Esophagus mucosa (tissue), 1 donor: ENCODE measurements at places on chromosomes 7 and 10.

DNA sequence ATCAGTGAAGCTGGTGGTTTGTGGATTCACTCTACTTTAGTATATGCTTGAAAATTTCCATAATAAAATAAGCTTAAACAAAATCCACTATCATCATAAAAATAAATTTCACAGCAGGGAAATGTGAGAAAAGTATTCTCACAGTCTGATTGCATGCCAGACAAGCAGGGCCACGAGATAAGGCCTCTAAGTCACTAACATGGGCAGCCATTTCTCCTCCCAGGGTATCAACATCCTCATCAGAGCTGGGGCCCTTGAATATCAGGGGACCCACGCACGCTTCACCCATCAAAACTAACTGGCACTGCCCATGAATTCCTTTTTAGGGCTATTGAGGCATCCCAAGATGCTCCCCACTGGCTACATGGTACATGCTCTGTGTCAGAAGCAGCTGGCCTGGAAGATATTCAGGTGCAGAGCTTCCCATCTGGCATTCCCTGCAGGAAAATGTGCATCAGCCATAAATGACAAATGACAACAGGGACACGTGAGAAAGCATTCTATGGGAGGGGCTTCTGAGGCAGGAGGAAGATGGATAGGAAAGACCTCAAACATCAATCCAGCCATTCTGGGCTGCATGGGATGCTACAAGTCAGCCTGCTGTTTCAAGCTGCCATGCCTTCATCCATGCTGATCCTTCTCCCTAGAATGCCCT is 17.4 kb downstream of the CCDC6 start:
- no peak for ATAC-seq

DNA sequence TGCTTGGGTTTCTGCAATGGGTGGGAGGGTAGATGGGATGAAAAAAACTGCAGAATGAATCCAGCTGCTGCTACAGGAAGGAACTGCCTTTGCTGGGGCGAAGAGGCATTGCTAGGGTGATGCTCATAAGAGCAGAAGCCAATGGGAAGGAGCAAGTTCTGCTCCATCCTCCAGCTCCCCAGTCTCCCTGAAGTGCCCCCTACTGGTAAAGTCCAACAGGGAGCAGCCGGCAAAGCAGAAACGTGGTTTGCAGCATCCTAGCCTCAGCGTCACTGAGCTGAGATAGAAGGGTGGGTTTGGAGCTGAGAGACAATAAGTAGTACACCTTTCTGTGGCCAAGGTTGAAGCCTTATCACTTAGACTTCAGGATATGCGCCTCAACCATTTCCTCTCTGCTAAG is 220.5 kb downstream of the CCSER2 start:
- no peak for ATAC-seq

DNA sequence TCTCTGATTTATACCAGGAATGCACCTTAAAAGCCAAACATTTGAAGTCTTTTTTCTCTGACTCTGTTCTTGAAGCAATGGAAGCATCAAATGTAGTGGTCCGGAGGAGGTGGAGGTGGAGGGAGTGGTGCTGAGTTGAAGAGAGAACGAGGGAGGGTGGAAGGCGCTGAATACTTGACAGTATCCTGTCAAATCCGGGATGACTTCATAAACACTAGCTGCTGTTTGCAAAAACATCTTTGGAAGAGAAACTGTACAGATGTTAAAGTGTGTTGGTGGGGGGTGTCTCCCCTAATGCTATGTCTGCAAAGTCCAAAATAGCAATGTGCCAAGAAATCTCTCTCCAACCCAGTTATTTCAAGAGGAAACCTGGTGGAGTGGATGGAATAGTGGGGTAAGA is 328.5 kb upstream of the AUTS2 start:
- no peak for ATAC-seq

GRCh38 chr7:43868681-43869005 is 674 bp downstream of the MRPS24 start:
- peak; percentile 1 for ATAC-seq

- no peak for ATAC-seq
Observed at GRCh38 chr10:88886557-88886956, 6.5 kb downstream of the STAMBPL1 start.

DNA sequence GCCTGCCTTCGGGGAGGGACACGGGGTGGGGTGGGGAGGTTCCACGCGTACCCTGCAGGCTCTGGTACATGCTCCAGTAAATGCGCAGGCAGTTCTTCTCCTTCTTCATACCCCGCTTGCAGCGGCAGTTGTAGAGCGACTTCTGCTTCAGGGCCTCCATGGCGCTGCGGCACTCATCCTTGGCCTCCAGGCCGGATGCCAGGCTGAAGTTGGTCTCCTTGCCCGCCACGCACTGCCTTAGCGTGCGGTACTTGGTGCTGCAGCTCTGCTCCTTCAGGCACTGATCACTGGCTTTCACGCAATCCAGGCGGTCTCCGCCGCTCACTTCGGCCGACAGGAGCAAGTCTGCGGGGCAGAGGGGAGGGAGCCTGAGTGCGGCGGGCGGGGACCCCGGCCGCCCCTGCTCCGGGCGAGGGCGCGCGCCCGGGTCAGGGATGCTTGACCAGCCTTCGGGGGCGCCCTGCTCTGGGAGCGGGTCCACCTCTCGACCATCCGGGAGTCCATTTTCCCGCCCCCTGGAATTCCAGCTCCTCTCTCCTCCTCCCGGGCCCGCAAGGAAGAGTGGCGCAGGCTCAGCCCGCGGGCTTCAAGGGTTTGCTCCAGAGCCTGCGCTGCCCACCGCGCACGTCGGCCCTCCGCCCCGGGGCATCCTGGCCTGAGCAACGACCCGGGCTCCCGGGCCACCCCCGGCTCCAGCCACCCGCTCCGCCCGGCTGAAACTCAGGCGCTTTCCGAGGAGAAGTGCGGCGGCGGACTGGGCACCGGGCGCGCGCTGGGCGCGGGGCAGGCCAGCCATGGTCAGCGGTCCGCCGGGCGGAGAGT is 2.0 kb downstream of the GFRA1 start:
- ATAC-seq: no peak

- ATAC-seq: no peak
Observed at GRCh38 chr10:102312683-102313082, 67.4 kb downstream of the GBF1 start.

GRCh38 chr7:45709168-45710042 is 135.2 kb downstream of the ADCY1 start:
- ATAC-seq: peak; percentile 65

DNA sequence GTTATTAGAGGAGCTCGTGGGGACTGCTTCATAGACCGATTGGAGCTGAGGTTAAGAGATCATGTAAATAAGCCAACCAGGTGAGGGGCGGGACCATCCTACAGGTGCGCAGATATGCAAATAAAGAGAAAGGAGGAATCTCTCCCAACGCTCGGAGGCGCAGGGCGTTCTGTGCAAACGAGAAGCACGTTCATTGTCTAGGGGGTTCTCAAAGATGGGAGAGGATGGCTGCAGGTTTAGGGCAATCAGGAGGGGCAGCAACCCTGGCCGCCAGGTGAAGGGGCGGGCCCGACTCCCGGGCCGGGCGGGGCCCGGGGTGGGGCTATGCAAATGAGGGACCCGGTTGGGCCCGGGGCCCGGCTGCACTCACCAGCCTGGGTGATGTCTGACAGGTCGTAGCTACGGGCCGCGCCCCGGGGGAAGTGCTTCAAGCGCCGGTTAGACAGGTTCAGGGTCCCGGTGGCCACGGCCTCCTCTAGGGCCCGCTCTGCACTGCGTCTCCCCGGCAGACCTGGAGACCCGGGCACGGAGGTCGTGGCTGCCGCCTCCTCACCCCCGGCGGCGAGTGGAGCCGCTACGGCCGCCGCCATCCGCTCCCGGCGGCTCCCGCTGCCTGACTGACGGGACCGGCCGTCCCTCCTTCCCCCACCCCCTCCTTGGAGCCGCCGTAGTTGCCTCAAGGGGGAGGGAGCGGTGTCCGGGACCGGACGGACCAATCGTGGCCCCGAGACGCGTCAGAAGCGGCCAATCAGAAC is at the start of gene LRCH4:
TSS of gene LRCH4 (minus strand) at position 619 of the 755 bp plus-strand sequence. CDS start at position 590, 29 bp downstream.
- peak; percentile 60 for ATAC-seq

DNA sequence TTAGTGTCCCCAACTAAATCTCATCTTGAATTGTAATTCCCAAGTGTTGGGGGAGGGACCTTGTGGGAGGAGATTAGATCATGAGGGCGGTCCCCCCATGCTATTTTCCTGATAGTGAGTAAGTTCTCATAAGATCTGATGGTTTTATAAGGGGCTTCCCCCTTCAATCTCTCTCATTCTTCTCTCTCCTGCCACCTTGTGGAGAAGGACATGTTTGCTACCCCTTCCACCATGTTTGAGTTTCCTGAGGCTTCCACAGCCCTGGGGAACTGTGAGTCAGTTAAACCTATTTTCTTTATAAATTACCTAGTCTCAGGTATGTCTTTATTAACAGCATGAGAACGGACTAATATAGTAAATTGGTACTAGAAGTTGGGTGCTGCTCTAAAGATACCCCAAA is 365.6 kb downstream of the ANKRD7 start:
- no peak for ATAC-seq

DNA sequence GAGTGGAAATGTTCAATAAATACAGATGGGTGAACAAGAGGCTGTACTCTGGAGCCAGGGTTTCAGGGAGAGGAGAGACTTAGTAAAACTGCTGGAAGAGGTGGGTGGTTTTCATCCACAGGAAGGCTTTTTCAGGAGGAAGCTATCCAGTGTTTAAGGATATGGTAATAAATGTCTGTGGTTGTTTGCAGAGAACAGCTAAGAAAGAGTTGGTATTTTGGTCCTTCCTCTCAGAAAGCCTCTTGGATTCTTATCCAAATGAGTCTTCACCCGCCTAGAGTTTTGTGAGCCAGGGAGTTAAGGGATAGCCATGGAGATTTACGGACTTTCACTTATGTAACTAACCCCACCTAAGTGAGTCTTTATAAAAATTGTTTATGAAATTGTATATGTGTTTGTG is 95.7 kb downstream of the GNAI1 start:
- ATAC-seq: no peak

- ATAC-seq: no peak
Observed at GRCh38 chr7:46494028-46494427, 573.0 kb upstream of the IGFBP3 start.

GRCh38 chr10:71657604-71658466 is 61.7 kb downstream of the C10orf105 start:
- ATAC-seq: no peak

DNA sequence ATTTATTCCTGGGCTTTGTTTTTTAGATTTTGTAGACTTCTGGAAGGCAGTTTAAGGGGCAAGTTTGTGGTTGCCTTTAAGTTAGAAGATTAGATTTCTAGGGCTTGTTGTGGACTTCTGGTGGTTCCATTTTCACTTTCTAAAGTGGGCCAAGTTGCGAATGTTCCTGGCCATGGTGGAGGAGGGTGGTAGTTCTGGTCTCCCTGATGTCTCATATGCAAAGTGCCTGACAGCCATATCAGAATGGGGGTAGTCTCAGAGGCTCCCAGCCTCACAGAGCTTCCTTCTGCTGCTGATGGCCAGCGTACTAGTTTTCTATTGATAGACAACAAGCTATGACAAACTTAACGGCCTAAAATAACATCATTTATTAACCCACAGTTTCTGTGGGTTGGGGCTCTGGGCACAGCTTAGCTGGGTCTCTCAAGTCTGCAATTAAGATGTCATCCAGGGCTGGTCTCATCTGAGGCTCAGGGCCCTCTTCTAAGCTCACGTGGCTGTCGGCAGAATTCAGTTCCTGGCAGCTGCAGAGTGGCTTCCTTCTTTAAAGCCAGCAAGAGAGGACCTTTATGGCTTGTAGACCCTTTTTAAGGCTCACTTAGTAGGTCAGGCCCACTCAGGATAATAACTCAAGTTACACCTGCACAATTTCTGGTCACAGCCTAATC is 44.8 kb downstream of the BMPER start:
- no peak for ATAC-seq

DNA sequence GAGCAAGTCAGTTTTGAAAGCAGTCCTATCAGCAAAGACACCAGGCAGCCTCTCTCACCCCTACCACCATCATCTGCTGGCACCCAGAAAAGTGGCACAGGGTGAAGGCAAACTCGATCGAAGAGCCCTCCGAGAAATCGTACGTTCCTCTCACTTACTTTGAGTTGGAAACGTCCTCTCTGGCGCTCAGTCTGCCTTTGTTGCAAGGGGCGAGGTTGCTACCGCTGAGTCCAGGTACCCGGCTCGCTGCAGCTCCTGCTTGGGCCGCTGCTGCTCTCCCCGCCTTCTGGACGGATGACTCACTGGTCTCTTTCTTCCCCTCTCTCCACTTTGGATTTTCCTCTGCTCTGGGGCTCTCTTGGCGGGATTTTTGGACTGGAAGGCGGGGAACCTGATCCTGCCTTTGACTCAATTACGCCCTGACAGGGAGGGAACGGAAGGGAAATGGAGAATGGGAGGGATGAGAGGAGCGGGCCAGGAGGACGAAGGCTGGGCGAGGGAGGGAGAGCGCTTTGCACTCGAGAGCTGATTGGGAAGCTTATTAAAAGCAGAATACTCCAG is at the start of gene PTN:
TSS of gene PTN (minus strand) at position 453 of the 561 bp plus-strand sequence. CDS start 88,760 bp downstream, outside the sequence.
- ATAC-seq: peak; percentile 89

DNA sequence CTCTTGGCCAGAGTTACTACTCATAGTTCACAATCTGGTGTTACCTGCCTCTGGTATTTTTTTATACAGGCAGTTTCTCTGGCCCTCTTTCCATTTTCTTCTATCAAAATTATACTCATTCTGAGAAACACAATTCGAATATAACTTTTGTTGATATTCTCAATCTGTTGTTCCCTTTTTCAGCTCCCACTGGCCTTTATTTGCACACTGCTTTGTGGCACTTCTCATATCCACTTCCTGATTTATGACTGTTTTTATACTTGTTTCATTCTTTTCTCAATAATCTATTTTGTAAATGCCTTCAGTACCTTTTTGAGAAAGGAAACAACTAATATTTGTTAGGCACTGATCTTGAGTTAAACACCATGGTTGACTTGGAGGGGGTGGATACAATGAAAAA is 93.8 kb upstream of the HDAC9 start:
- ATAC-seq: no peak

DNA sequence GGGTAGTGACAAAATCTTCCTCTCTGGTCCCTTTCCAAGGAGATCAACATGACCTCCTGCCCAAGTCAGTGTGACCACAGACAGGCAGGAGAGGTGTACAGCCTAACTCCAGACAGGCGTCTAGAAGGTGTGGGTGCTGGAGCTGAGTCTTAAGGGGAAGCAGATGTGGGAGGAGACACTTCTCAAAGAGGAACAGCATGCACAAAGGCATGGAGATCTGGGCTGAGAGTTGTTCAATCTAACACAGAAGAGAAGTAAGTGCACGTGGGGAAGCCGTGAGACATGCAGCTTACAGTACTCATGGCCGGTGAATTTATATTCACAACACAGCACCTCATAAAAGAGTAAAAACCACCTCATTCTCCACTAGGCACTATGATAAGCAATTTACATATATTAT is 23.8 kb upstream of the GSDME start:
- no peak for ATAC-seq

DNA sequence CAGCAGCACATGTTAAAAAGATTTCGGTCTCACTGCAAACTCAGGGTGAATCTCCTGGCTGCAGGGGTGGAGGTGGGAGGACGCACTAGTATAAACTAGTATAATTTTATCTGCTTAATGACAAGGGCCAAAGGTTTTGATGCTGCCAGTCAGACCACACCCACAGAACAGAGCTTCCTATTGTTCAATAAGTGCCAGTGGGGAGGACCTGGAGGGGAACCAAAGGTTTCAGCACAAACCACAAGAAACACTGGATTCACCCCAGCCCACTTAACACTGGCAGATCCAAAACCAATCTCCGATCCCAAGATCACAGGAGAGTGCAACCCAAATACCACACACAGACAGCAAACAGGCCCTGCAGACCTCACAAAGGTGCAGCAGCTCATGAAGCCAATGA is 6.6 kb downstream of the VOPP1 start:
- ATAC-seq: no peak
